NCI-H146 (cell line): ENCODE measurements at places on chromosomes 4 and X.

GRCh38 chrX:71216485-71216884, 6.5 kb upstream of the GJB1 start:
- peak; percentile 97 for DNase-seq

DNA sequence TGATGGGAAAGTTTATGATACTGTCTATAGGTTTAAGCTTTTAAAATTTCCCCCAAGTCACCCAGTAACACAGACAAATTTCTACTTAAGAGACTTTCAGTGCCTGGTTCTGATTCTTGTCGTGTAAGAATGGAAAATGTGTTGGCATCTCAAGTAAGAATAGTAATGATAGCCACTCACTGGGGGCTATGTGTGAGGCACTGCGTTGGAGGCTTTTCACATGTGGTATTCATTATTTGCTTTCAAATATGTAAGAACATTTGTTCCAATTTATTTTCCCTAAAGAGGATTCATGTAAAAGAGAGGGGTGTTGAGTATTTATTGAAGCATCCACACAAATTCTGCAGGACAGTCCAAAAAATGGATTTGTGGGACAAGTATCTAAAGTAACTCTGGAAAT, 143.6 kb downstream of the FNIP2 start:
- no peak for DNase-seq

- DNase-seq = no peak
These were observed 63.5 kb upstream of the ADRA2C start for GRCh38 chr4:3702561-3703221.

- DNase-seq = no peak
These were observed 391.4 kb upstream of the DIPK2B start for GRCh38 chrX:45592101-45592500.

- no peak for DNase-seq
These were observed 18.4 kb downstream of the CPEB2 start for GRCh38 chr4:15020502-15021286.

GRCh38 chrX:1397441-1398270, 5.7 kb upstream of the SLC25A6 start:
- DNase-seq = no peak

- DNase-seq = no peak
These were observed 146.5 kb upstream of the MSX1 start for GRCh38 chr4:4712800-4713528.

GRCh38 chr4:148445071-148445859, 3.1 kb upstream of the NR3C2 start:
- peak; percentile 3 for DNase-seq

DNA sequence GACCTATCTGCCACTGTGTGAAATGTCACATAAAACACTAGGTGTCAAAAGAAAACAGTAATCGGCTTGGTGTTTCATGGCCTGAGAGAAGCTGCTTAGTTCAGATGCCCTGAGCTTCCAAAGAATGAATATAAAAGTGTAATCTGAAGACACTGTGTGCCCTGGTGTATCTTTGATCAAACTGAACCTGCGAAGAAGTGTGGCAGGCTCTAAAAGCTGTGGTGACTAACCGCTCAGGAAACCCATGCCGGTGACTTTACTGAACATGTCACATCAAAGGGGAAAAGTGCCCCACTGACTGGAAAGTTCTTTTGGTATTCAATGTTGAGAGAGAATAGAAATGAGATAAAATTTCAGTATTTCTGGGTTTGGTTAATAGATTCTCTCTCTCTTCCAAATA, 89.1 kb downstream of the CLCN4 start:
- no peak for DNase-seq

DNA sequence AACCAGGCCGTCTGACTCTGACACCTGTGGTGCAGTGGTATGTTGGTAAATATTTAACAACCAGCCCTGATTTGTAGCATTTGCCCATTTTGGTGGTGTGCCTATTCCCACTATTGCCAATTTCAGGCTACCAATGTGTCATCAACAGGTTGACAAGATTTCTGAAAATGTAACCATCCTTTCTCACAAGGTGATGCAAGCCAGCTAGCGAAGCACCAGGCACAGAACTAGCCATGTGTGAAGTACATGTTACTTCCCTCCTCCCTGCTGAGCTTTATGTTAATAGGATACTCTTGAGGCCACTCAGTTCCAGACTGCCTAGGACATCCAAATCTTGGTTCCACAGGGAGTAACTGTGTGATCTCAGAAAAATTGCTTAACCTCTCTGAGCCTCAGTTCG, 7.2 kb upstream of the MAMLD1 start:
- no peak for DNase-seq

DNA sequence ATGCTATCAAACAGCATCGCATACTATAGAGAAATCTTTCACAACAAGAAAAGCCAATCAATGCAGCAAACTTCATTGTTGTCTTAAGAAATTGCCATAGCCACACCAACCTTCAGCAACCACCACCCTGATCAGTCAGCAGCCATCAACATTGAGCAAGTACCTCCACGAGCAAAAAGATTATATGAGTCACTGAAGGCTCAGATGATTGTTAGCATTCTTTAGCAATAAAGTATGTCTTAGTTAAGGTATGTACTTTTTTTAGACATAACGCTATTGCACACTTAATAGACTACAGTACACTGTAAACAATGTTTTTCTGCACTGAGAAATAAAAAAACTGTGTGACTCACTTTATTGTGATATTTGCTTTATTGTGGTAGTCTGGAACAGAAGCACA, 37.8 kb upstream of the FUNDC1 start:
- DNase-seq = no peak

DNA sequence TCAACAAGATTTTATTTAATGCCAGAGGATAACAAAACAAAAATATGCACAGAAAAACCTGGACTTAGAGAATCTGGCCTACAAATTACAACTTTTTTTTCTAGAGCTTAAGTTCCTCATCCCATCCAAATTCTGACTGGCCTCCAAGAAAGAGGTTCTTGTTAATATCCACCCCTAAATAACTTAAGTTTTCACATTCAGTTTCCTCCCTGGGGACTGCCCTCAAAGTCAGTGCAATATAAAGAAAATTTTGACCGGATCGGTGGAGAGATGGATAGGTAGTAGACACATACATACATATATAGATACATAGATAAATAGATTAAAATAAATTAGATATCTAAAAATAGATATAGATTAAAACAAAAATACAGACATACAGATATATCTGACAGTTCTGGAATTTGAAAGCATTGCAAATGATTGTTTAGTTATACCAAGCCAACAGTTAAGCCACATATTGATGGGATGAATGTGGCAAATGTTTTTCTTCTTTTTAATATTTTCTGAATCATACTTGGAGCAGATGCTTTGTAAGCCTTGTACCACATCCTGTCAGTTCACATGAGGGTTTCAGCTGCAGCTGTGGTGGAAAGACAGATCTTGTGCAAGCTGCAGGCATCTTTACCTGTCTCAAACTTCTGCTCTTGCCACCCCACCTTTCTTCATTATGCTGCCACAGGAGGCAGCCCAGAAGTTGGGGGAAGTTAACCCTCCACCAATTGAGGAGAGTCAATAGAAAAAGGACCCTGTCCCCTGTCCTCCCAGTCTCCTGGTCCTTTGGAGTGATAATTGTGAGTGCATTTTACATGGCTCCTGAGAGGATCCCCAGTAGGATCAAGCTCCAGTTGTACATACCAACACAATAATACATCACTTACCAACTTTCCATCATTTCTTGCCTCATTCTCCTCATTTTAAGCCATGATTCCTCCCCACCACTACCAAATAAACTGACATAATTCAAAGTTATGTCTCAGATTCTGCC, 58.5 kb upstream of the PRDM8 start:
- no peak for DNase-seq

DNA sequence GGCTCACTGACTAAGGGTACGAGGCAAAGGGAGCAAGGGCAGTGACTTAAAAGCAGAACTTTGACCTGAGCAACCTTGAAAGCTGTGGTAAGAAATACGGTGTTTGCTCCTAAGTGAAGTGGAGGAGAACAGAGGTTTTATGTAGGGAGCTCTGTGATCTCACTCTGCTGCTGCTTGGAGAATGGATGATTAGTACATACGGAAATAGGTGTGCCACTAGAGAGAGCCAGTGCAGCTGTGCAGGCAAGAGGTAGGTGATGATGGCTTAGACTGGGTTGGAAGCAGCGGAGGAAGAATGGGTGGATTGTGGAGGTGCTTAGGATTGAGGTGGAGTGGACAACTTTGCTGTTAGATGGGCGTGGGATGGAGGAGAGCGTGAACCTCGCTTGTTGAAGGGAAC, 85.0 kb downstream of the FAM193A start:
- no peak for DNase-seq

DNA sequence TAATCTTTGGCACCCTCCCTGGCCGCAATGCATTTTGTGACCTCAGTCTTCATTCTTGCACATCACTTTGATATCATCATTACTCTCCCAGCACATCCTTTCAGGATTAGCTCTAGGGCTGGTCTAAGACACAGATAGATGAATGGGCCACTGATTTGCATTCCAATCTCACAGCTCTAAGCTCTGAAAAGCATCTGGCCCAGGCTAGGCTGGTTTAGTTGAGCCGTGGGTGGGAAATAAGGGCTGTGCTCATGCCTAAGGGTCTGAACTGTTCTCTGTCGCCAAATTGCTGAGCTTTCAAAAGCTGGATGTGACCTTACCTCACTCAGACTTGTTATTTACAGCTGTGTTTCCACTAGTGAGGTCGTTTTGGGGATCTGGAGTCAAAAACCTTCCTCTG, 30.0 kb upstream of the SLC9A7 start:
- no peak for DNase-seq

DNA sequence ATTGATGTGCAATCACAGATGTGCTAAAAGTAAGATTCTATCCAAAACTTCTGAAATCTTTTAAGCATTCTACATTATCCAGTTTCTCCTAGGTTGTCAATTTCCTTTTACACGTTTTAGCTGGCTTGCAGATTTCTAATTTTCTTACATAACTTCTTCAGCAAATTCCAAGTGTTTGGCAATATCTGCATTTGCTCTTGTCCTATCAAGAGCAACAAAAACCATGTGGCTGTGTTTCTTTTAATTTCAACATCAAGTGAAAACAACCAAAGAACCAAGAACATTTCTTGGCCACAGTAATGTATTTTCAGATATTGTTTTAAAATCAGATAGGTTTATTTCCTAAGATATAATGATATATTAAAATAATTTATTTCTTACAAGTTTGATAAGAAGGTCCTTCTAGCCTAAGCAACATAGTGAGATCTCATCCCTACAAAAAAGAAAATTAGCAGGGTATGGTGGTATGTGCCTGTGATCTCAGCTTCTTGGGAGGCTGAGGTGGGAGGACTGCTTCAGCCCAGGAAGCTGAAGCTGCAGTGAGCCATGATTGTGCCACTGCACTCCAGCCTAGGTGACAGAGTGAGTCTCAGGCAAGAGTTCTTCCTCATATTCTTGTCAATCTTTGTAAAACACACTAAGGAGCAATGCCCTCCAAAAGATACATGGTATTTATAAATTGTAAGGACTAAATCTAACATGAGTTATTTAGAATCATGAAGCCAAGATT, 131.4 kb upstream of the NAP1L5 start:
- DNase-seq = no peak

DNA sequence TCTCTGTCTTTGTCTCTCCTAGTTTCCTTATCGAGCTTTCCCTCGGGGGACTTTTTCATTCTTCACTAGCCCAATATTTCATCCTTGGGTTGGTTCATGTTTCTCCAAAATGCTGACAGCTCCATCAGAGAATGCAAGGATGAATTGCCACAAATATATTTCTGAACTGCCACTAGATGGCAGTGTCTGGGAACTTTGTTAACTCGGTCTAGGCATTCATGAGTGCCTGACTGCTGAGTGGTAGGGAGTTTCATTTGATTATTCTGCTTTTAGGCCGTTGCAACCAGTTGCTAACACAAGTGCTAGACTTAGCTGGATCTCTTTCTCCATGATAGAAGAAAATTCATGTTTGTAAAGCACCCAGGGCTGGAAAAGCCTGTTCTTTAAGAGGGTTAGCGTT, 73.5 kb upstream of the RAP2C start:
- DNase-seq = no peak

- no peak for DNase-seq
These were observed 216.3 kb downstream of the HHIP start for GRCh38 chr4:144862210-144862609.

- DNase-seq = peak; percentile 15
These were observed 60.4 kb downstream of the CCNI start for GRCh38 chr4:77015390-77015789.

- no peak for DNase-seq
These were observed 1250.4 kb downstream of the PCDH18 start for GRCh38 chr4:136281889-136282288.

DNA sequence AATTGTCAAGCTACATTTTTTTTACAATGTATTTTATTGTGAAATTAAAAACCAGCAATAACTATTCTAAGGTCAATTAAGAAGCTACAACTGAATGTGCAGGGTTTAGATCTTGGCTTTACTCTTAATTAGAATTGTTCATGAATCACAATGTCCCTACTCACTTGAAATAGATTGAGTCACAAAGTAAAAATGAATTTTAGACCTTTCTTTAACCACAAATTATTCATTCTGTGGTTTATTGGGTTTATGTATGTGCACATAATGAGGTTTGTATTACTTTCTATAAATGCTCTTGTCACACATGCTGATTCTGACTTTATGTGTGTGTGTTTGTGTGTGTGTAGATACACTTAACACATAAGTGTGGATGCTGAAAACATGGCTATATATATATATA, 647.0 kb upstream of the AADAT start:
- no peak for DNase-seq

- no peak for DNase-seq
These were observed 204.3 kb downstream of the SHROOM3 start for GRCh38 chr4:76639288-76639687.

DNA sequence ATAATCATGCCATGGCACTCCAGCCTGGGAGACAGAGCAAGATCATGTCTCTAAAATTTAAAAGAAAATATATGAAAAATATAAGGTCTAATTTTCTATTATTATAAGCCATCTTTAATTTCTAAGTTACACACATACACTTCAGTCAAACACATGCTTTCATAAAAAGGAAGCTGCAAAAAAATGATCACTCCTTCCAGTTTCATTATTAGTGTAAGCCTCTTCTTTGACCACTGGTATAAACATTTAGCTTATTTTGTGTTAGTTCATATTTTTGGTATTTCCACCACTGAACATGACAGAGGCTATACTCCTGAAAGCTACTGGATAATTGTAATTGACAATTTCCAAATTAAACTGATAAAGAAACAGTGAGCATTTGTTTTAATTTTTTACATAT, 163.3 kb upstream of the USP38 start:
- no peak for DNase-seq

DNA sequence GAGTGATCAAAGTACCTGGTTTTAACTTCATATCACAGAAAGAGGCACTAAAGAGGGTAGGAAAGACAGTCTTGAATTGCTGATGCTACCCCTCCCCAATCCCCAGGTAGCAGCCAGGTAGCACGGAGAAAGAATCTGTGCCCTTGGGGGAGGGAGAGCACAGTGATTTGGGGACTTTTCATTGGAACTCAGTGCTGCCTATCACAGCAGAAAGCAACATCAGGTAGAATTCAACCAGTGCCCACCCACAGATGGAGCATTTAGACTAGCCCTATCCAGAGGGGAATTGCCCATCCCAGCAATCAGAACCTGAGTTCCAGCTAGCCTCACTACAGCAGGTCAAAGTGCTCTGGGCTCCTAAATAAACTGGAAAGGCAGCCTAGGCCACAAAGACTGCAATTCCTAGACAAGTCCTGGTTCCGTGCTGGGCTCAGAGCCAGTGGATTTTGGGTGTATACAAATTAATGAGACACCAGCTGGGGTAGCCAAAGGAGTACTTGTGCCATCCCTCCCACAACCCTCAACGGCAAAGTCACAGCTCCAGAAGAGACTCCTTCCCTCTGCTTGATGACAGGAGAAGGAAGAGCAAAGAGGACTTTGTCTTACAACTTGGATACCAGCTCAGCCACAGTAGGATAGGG, 228.1 kb downstream of the THOC2 start:
- DNase-seq = no peak

- no peak for DNase-seq
These were observed 136.9 kb downstream of the TSPAN5 start for GRCh38 chr4:98521486-98521885.
